ENCODE measurements at places on chromosomes 5 and 9.

- no peak for DNase-seq
These were observed 6.4 kb upstream of the RALGDS start for GRCh38 chr9:133127340-133127981.

DNA sequence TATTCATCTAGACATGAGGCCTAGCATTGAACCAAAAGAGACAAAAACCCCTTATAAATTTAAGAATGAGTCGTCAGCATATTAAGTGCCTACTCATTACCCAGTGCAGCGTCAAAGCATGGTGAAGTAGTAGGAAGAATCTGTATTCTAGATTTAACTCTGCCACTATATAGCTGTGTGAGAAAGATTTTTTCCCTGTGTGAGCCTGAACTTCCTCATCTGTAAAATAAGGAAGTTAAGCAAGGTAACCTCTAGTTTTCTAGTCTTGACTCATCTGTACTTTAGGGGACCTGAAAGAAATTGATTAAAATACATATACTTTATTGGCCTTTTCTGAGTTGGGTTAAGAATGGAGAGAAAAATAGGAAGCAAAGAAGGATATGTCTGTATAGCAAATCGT, 82.1 kb upstream of the RUSC2 start:
- DNase-seq, result no peak

DNA sequence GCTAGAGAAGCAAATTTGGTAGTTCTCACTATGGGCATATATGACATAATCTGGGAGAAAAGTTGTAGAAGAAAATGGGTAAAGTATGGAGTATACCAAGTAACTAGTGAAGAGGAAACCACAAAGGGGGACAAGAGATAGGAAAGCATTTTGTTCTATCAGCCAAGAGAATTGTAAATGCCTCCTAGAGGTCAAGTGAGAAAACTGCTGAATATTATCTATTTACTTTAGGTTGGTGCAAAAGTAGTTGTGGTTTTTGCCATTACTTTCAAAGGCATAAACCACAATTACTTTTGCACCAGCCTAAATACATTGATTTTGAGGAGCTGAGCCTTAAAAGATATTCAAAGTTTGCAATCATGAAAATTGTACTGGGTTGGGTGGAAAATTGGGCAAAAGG, 126.7 kb upstream of the GRHPR start:
- DNase-seq, result no peak

DNA sequence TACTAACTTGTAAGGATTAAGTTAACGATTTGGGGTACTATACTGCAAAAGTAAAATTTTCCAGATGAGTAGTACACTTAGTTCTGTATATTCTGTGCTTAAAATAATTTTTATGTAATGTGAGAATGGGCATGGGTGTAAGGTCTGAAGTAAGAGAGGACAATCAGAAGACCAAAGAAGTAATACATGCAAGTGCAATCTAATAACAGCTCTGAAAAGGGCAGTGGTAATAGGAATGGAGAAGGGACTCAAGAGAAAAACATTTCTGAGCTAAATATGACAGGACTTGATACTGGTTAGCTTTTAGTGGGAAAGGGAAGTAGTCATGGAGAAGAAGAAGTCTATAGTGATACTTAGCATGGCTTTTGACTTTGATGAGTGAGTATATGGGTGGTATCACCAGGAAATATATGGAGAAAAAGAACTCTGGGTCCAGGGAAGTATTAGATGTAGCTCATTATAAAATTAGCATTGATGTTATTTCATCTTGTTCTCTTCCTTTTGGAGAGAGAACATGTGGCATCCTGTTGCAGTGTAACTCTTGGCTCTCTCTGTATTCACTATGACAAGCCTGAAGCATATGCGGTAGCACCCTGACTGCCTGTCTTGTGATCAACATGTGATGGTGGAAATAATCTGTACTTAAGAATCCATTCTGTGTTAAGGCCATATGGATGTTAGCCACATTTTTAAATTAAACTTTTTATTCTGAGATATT, 60.5 kb downstream of the ERCC6L2 start:
- no peak for DNase-seq

DNA sequence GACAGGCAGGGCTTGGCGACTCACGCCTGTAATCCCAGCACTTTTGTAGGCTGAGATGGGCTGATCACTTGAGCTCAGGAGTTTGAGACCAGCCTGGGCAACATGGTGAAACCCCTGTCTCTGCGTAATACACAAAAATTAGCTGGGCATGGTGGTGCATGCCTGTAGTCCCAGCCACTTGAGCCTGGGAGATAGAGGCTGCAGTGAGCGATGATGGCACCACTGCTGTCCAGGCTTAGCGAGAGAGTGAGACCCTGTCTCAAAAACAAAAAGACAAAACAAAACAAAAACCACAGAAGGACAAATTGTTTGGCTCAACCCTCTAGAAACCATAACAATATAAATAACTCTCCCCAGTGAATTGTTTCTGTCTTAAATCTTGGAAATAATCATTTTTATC, 92.6 kb upstream of the ERBIN start:
- DNase-seq, result no peak

DNA sequence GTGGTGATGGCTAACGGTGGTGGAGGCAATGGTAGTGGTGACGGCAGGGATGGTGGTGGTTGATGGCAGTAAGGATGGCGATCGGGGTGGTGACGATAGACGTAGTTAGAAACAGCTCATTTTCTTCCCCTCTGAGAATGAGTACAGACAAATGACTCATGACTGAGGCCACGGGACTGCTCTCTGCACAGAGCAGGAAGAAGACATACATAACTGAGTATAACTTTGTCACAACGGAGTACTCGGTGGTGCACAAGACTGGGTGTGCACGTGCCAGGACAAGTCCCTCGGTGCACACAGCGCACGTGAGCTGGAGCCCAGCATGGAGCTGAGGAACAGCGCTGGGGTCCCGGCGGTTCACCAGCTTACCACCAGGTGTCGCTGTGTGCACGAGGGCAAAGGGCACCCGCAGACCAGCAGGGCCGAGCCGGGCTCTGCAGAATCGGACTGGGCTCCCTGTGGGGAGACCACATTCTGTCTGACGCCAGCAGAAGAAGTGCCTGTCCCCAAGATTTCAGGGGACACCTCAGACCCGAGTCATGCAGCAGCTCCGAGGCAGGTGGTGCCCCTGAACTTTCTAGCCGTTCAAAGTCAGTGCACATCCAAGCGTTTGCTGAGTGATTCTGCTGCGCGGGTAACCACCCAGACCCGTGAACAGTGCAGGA, 188.6 kb downstream of the FSTL4 start:
- DNase-seq, result peak; percentile 52

DNA sequence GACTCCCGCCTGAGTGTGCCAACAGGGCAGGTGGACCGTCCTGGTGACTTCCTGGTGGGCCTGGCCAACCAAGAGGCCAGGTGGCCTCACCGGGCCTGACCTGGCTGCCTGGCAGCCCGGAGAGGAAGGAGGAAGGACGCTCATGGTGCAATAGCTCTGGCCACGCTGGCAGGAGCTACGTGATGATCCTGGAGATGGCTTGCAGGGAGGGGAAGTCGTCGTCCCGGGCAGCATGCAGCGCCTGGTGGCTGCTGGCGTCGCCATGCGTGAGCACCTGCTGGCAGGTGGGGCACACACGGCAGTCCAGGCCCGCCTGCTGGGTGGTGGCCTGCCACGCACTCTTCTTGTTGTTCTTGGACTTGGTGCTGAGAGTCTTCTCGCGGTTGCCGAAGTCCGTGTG, 26.3 kb downstream of the SPATA31C1 start:
- DNase-seq, result no peak

Measured in hematopoietic multipotent progenitor cell treated with erythropoietin and hydrocortisone succinate and interleukin-3 and kit ligand, for 17 days (in vitro differentiated cells).